ENCODE measurements at places on chromosomes 1 and 21. TPM values are rescaled to one million over a fixed set of nuclear protein-coding genes. Genes with fewer than 3 reads are reported as not detected.

DNA sequence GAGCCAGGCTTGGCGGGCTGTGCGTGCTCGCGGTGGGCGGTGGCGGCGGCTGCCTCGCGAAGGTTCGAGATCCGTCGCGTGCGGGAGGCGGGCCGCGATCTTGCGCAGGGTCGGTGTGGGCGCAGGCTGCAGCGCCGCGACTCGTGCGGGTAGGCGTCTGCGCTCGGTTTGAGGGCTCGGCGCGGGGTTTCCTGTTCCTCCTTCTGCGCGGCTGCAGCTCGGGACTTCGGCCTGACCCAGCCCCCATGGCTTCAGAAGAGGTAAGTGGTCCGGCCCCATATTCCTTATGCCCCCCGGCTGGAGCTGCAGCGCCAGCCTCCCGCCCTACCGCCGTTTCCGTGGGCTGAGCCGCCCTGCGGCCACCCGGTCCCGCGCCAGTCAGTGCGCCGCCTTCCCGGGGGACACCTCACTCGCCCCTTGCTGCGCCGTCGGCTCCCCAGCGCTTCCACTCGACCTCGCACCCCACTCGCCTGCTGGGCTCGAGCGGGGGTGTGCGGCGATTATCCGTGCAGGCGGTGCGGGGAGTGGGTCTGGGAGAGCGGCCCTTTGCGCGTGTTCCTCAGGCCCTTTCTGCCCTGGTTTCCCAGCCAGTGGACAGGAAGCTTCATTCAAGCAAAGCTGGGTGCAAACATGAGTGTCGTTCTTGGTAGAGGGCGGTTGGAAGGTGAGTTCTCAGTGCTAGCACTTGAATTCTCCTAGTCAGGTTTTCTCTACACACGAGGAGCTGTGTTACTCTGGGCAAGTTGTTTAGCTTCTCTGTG is at the start of gene CACYBP:
Gene CACYBP (plus strand): TSS at position 12 of the 761 bp plus-strand sequence. CDS start 234 bp downstream, at position 246.
- no peak for DNase-seq
- H3K4me3 ChIP-seq: peak within 1 kb of the TSS; percentile 83
- H3K4me1 ChIP-seq: peaks cover 37% of the 10 kb centered on the region
- peak within 1 kb of the TSS; percentile 99 for H3K27ac ChIP-seq
- H3K27me3 ChIP-seq: no peaks in the 10 kb centered on the region
- peaks cover 28% of the 10 kb centered on the region for H3K36me3 ChIP-seq

- peak overlapping the region; percentile 40 for H3K4me3 ChIP-seq
- H3K36me3 ChIP-seq: peaks cover 33% of the 10 kb centered on the region
- peaks cover 34% of the 10 kb centered on the region for H3K4me1 ChIP-seq
- H3K27me3 ChIP-seq: no peaks in the 10 kb centered on the region
Measured at GRCh38 chr1:155195201-155196102, 12.2 kb downstream of the THBS3 start.

DNA sequence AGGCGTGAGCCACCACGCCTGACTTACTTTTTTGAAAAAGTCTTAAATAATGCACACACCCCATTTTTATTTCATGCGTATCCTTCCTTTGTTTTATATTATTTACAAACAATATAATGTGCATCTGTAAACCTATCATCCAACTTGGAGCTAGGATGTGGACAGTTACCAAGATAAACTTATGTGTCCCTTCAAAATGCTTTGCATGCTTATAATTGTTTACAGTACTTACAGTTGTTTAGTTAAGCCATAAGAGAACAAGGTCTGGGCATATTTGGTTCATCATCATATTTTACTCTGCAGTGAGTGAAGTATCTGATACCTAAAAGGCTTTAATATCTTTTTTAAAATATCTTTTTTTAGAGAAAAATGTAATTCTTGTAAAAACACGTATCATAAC is 16.1 kb upstream of the HMGN1 start:
- H3K4me3 ChIP-seq: no peak overlapping the region
- no peaks in the 10 kb centered on the region for H3K36me3 ChIP-seq
- no peak for DNase-seq

DNA sequence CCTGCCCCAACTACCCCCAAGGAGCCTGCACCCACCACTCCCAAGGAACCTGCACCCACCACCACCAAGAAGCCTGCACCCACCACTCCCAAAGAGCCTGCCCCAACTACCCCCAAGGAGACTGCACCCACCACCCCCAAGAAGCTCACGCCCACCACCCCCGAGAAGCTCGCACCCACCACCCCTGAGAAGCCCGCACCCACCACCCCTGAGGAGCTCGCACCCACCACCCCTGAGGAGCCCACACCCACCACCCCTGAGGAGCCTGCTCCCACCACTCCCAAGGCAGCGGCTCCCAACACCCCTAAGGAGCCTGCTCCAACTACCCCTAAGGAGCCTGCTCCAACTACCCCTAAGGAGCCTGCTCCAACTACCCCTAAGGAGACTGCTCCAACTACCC is 67.6 kb downstream of the TPR start:
- H3K27me3 ChIP-seq: no peaks in the 10 kb centered on the region
- no peak overlapping the region for H3K27ac ChIP-seq
- DNase-seq: no peak
- peaks cover 13% of the 10 kb centered on the region for H3K36me3 ChIP-seq
- no peaks in the 10 kb centered on the region for H3K4me1 ChIP-seq

DNA sequence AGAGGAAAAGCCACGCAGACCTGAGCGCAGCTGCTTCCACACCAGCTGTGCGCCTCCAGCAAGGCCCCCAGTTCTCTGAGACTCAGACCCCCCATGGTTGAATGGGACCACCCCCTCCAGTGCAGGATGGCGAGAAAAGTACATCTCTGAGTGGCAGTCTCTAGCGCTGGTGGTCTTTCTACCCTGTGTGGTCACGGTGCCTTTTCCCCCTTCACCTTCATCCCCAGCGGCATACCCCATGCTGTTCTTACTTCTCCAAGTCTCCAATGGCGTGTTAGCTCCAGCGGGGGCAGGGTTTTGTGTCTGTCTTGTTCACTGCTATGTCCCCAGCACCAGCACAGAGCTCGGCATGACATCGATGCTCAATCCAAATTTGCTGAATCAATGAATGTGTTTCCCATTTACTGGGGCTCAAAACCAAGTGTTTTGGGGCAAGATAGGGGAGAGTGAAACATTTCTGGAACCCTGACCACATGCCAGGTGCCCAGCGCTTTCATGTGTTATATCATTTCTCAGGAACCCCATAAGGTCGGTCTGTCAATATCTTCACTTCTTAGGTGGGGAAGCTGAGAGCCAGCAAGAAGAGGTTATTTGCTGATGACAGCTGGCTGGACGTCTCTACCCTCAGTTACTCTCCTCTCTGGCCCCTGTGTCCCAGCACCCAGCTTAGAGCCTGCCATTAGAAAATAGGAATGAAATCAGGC is 959 bp upstream of the SDC3 start:
- H3K36me3 ChIP-seq: no peaks in the 10 kb centered on the region
- H3K27me3 ChIP-seq: no peaks in the 10 kb centered on the region
- no peak for DNase-seq
- H3K4me3 ChIP-seq: peak overlapping the region; percentile 38
- peak overlapping the region; percentile 26 for H3K27ac ChIP-seq

DNA sequence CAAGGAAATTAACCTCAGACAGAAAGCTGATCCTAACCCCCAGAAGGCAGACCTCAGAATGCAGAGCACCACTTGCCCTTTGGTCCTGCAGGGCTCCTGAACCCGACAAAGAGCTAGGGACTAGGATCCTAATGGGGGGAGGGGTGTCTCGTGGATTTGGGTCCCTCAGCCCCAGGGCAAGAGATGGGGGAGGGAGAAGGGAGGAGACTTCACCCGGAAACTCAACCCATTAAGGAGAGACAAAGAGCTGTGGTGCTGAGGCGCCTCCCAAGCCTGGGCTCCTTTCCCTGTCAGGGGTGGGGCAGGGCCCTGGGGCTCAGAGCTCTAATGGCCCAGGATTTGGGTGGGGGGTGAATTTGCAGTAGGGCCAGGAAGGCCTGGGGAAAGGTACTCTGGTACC is 2.9 kb downstream of the NECTIN4 start:
- no peaks in the 10 kb centered on the region for H3K36me3 ChIP-seq
- no peak overlapping the region for H3K4me3 ChIP-seq
- no peaks in the 10 kb centered on the region for H3K27me3 ChIP-seq
- no peak for DNase-seq

GRCh38 chr1:116417678-116418077 is 44.6 kb downstream of the ATP1A1 start:
- H3K27me3 ChIP-seq: no peaks in the 10 kb centered on the region
- no peak for DNase-seq
- H3K4me3 ChIP-seq: peak overlapping the region; percentile 56
- H3K4me1 ChIP-seq: peaks cover 13% of the 10 kb centered on the region
- no peaks in the 10 kb centered on the region for H3K36me3 ChIP-seq
- H3K27ac ChIP-seq: no peak overlapping the region

GRCh38 chr1:36256558-36257374 is 32.5 kb downstream of the THRAP3 start:
- no peaks in the 10 kb centered on the region for H3K27me3 ChIP-seq
- H3K36me3 ChIP-seq: peaks cover 73% of the 10 kb centered on the region
- no peak overlapping the region for H3K27ac ChIP-seq
- H3K4me1 ChIP-seq: peaks cover 5% of the 10 kb centered on the region
- H3K4me3 ChIP-seq: no peak overlapping the region

GRCh38 chr1:117654493-117655219 is 48.8 kb downstream of the TENT5C start:
- DNase-seq: no peak
- H3K27me3 ChIP-seq: no peaks in the 10 kb centered on the region
- no peak overlapping the region for H3K27ac ChIP-seq
- H3K4me3 ChIP-seq: no peak overlapping the region

DNA sequence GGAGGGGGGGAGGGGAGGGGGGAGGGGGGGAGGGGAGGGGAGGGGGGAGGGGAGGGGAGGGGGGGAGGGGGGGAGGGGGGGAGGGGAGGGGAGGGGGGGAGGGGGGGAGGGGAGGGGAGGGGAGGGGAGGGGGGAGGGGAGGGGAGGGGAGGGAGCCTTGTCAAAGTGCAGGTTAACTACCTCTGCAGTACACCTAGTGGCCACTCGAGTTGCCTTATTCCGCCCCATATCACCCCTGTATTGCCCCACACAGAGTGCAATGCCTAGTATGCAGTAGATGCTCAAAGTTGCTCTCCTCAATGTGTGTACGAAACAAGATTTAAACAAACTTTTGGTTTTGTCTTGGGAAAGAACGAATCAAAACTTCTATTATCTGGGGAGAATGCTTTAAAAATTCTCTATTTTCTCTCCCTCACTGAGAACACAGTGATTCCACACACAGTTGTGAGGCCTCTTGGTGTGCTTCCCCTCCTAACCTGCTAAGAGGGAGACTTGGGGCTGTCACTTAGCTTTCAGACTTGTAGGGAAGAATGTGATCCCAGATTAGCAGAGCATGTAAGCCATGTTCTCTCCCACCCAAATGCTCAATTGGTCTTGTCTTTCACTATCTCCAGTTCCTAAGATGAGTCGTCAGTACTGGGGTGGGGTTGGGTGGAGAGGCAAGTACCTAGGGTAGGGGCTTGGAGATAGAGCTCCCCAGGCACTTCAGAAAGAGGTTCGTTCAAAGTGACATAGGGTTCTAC is 79.7 kb upstream of the MAP10 start:
- no peaks in the 10 kb centered on the region for H3K27me3 ChIP-seq
- H3K36me3 ChIP-seq: no peaks in the 10 kb centered on the region
- H3K27ac ChIP-seq: no peak overlapping the region
- no peak overlapping the region for H3K4me3 ChIP-seq

DNA sequence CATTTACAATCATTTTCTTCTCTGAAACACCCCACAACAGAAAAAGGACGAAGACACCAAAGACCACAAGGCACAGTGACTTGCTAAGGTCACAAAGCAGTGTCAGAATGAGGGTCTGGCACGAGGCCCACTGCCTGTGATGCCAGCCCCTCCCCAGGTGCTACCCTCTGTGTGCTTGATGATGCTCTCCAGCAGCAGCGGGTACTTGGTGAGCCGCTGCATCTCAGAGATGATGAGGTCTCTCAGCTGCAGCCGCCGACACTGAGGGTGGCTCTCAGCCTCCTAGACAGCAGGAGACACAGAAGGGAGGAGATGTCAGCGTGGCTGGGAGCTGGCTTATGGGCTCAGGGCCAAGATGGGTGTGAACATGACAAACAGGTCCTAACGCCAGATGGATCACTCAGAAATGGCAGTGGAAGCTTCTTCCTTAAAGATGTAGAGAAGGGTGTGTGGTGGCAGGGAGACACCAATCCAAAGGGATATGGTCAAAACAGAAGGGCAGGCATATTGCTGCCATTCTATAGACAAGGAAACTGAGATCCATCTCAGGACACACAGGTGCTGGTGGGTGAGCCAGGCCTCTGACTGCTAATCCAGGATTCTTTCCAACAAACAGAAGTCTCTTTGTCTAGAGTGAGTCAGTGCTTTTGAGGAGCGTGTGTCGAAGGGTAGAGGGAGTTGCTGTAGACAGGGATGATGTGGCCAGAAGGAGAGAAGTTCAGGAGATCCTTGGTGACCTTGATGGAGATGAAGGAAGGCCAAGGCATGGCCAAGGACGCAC is 25.6 kb downstream of the LRRC71 start:
- H3K27ac ChIP-seq: no peak overlapping the region
- peaks cover 82% of the 10 kb centered on the region for H3K36me3 ChIP-seq
- H3K27me3 ChIP-seq: no peaks in the 10 kb centered on the region
- no peak for DNase-seq

GRCh38 chr1:158011714-158012113 is 18.3 kb downstream of the KIRREL1 start:
- DNase-seq: no peak
- H3K27ac ChIP-seq: peak overlapping the region; percentile 96
- peaks cover 32% of the 10 kb centered on the region for H3K36me3 ChIP-seq
- H3K27me3 ChIP-seq: no peaks in the 10 kb centered on the region
- H3K4me3 ChIP-seq: no peak overlapping the region

DNA sequence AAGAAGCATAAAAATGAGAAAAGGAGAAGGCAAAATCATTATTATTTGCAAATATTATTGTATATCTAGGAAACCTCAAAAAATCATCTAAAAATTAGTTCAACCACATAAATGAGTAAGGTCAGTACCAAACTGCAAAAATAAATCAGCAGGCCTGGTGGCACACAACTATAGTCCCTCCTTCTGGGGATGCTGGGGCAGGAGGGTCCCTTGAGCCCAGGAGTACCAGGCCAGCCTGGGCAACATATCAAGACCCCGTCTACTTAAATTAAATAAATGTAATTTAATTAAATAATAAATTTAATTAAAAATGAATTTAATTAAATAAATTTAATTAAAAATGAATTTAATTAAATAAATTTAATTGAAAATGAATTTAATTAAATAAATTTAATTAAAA is 40.3 kb upstream of the TRIM67 start:
- no peak overlapping the region for H3K4me3 ChIP-seq
- peaks cover 8% of the 10 kb centered on the region for H3K4me1 ChIP-seq
- no peaks in the 10 kb centered on the region for H3K27me3 ChIP-seq
- H3K36me3 ChIP-seq: no peaks in the 10 kb centered on the region
- no peak overlapping the region for H3K27ac ChIP-seq
- DNase-seq: no peak

Gene LMX1A
- not detected for total RNA-seq

Gene FNDC5
- total RNA-seq: 0.84 TPM

Gene CITED4
- total RNA-seq: 1.2 TPM

Gene S100A16
- total RNA-seq: 38.8 TPM

Gene LRRC71
- not detected for total RNA-seq

Gene HEYL
- 12.7 TPM for total RNA-seq

Gene SPRR2E
- not detected for total RNA-seq

Gene EFNA3
- 0.21 TPM for total RNA-seq

Gene MSH4
- not detected for total RNA-seq

Gene DNASE2B
- total RNA-seq: not detected
